ENCODE measurements at places on chromosomes 11 and 22.
A peak's percentile ranks its signal among the peaks of the same experiment; 100 is the strongest.

DNA sequence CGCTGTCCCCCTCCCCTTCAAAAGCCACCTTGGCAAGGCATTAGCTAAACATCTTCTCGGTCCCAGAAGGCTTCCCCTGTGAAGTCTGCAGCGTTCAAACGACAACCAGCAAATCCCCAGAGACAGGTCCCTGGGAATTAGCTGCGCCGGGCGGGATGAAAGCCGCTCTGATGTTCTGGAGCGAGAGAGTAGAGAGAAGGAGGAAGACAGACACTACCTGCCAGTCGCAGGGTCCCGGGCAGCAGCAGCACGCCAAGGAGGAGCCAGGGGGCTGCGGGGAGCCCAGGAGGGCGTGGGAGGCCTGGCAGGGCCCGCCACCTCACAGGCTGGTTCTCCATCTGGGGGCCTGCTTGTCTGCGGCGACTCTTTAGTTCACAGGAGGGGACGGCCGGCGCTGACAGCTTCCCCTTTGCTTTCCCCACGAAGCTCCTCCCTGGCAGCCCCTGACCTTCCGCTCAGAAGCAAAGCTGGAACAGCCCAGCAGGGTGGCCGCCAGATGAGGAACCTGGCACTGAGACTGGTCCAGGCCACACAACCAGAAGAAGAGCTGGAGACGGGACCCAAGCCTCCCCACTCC, at the start of gene NFAM1:
Gene NFAM1, minus strand, starts transcription at position 384 of the 577 bp plus-strand sequence. Its CDS starts 46 bp downstream, at position 338.
- no peak for DNase-seq

DNA sequence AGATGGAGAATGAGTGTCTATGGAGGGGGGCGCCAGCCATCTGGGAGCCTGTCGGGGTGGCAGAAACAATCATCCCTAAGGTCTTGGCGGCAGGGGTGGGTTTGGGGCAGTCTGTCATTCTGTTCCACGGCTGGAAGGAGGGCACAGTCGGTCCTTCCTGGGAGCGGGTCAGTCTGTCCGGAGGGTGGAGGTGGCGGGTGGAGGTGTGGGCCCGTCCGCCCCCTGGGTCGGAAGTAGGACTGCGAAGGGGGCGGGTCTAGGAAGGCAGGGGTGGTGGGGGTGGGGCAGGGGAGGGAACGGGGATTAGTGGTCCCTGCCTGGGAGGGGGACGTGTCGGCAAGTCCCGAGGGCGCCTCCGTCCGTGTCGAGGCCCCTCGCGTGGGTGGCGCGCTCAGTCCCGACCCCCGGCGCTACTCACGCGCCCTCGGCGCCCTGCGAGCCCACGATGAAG, 461 bp downstream of the TBC1D10A start:
- DNase-seq: no peak

- no peak for DNase-seq
Measured at GRCh38 chr11:86676533-86677154, 4.2 kb upstream of the ME3 start.

DNA sequence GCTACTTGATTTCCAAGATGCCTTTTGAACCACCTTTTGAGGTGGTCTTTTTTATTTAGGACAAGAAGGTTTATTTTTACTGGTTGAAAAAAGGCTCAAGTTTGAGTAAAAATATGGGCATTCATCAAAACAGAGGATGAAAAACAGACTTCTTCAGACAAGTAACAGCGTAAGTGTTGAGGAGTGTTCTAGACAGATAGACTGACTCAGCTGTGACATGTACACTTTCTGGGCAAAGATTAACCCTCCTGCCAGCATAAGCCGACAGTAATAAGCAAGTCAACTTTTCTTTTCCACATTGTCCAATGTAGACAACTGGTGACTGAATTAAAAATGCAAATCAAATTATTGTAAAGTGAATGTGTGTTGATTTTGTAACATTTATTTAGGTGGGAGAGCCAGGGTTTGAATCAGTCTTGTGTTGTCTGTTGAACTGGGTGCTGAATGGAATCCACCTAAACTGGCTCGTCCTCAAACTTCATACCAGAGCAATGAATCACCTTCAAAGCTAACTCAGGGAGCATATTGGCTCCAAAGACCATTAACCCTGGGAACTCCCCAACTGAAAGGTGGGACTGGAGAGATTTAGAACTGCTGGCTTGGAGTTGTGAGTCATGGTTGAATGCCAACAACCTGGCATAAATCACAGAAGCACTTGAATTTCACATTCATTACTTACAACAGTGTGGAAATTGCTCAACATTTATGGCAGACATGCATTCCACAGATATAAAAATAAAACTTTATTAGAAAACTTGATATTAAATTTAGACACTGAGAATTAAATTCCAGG, 377.0 kb downstream of the ETS1 start:
- DNase-seq: peak; percentile 94

DNA sequence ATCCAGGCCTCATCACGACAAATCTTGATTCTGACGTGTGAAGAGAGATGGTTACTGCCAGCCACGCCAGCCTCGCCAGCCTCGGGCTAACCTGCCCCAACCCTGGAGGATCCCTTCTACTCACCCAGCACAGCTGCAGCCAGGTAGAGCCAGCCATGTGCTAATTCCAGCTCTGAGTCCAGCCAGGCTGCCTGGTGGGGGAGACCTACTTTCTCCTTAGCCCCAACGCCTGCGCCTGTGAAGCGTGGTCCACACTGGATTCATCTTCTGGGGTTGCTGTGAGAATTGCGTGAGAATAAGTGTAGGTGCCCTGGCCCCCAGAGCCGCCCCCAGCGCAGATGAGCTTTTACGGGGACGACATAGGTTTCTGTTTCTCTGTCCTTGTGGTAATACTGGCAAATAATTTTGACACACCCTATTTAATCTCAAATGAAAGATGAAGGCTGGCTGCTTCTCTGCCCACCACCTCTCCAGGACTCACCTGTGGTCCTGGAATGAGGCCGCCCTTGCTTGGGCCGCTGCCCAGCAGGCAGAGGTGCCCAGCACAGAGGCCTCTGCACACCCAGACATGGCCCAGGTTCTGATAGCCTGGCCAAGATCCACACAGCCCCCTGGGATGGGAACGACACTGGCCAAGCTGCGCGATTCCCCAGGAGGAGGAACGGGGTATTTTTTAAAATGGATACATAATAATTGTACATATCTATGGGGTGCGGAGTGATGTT, 528.4 kb downstream of the TBC1D22A start:
- DNase-seq: no peak

DNA sequence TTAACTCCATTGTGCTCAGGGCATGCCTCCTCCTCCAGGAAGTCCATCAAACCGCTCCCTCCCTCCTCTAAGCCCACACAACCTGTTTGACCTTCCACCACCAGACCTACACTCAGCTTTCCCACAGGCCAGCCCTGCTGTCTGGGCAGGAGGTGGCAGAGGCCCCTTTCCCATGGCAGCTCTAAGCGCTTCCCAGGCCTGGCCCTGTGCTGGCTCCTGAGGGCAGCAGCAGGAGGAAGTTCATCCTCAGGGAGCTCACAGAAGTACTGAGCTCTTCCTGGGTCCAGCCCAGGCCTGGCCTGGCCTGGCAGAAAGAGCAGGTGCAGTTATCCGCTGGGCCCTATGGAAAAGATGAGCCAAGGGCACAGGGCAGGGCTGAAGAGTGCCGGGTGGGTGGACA, 31.4 kb downstream of the ARAP1 start:
- no peak for DNase-seq

- peak; percentile 57 for DNase-seq
Measured at GRCh38 chr11:123145220-123145619, 49.8 kb downstream of the CLMP start.

All from brain microvascular endothelial cell (primary cell).